ENCODE measurements at places on chromosomes 2 and 18.

DNA sequence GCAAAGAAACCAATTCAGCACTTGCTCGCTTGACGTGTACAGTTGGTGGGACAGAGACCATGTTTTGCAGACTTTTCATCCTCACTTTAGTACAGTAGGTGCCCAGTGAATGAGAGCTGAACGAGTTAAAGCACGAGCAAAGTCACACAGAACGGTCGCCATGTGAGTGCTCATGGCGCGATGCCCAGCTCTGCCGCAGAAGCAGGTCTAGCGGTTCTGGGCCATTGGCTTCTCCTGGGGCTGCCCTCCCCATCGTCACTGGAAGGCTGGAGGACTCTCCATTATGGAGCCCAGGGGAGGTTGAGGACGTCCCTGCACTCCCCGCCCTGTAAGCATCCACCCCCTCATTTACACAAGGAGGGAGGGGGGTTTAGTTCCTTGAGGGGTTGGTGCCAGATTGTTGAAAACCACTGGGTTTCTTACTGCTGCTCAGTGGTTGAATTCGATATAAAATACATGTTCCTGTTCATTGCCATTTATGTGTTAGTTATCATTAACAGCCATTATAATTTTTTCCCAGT lies 24.9 kb downstream of the PTGR3 start:
- no peak for DNase-seq

GRCh38 chr2:204453730-204454167 lies 91.5 kb upstream of the PARD3B start:
- no peak for DNase-seq

- DNase-seq: no peak
Observed at GRCh38 chr2:11629851-11630250, 40.1 kb downstream of the NTSR2 start.

DNA sequence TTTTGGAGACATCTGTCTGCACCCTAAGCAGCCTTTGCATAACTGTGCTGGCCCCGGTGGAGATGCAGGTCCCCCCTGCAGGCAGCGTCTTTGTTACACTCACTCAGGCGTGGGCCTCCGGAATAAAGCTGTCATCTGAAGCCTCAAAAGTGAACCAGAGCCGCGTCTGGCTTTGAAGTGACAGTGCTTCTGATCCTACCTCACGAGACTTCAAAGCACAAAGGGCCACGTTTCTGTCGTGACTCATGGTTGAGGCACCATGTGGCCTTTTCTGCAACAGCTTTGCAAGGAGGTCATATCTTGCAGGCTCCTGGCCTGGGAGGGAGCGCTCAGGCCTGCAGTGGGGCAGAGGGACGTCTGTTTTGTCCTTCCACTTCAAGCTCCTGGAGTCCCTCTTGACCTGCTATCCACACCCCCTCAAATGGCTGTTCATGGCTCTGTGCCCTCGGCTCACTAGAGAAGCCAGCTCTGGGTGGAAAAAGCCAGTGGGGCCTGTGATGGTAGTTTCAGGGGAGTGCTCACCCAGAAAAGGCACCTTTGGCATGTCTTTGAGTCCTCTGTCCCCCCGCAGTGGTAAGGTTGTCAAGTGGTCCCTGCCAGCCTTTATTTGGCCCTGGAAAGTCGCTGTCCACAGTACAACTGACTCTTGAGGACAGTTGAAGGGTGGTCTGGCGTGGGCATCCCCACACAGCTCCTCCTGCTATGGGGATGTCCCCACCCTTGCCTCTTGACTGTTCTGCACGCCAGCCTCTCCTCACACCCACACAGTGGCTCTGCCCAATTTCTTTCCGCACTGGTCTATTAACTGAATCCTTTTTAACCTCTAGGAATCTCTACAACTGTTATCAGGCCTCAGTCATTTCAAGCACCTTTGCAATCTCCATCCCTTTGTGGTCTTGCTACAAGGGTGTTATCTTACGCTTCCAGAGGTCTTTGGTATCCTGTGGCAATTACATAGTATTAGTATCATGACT lies 19.3 kb downstream of the GPR55 start:
- peak; percentile 94 for DNase-seq

- DNase-seq: no peak
Observed at GRCh38 chr18:56202678-56203077, 435.7 kb downstream of the TXNL1 start.

DNA sequence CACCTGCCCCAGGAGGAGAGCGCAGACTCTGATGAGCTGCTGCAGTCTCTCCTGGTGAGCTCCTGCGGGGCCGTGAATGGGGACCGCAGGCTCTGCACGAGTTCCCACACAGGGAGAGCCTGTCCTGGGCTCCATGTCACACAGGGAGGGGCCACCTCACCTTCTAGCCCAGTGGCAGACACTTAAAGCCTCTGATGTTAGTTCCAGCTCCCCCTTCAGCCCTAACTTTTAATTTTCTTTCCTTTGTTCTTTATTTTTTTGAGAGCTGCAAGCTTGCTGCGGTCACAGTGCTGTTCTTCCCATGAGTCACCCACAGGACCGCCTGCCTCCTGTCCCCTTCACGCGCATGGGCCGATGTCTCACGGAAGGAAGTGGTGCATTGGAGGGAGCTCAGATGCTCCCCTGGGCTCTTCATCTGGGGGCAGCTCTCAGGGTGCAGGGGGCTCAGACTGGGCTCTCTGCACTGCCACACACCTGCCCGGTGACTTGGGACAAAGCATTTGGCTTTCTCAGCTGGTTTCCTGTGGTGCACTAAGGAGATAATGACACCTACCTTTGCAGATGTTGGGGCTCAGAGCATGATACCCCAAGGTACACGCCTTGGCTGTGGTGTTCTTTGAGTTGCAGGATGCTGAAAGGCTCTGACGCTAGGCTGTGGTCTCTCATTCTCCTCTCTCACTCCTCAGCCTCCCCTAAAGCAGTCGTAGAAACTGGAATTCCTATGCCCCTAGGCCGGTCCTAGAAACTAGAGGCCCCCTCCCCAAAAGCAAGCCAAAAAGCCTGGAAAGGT lies 37.2 kb upstream of the PXDN start:
- DNase-seq: no peak

- no peak for DNase-seq
Observed at GRCh38 chr2:167114018-167114417, 225.7 kb downstream of the XIRP2 start.

DNA sequence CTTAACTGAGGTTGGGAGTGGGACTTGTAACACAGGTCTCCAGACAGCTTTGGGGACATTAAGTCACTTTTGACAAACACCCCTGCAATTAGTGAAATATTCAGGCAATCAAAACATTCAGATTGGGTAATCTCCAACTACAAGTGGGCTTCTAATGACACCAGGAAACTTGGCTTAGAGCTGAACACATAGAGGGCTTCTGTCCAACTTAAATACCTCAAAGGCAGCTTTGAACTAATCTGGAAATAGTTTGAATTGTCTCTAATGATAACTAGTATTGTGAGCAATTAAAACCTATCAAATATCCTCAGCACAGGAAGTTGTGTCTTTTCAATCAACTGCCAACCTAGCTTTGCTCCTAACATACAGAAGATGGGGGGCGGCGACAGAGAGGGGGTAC lies 5.1 kb upstream of the ASPRV1 start:
- no peak for DNase-seq

GRCh38 chr2:68845043-68845442 lies 26.2 kb downstream of the BMP10 start:
- no peak for DNase-seq

GRCh38 chr18:24219561-24220317 lies 80.9 kb downstream of the CABYR start:
- DNase-seq: no peak

GRCh38 chr2:74862020-74862964 lies 28.4 kb downstream of the HK2 start:
- no peak for DNase-seq

GRCh38 chr2:56314796-56315195 lies 131.0 kb downstream of the CCDC85A start:
- no peak for DNase-seq

GRCh38 chr2:176851200-176851888 lies 361.2 kb upstream of the HNRNPA3 start:
- no peak for DNase-seq

DNA sequence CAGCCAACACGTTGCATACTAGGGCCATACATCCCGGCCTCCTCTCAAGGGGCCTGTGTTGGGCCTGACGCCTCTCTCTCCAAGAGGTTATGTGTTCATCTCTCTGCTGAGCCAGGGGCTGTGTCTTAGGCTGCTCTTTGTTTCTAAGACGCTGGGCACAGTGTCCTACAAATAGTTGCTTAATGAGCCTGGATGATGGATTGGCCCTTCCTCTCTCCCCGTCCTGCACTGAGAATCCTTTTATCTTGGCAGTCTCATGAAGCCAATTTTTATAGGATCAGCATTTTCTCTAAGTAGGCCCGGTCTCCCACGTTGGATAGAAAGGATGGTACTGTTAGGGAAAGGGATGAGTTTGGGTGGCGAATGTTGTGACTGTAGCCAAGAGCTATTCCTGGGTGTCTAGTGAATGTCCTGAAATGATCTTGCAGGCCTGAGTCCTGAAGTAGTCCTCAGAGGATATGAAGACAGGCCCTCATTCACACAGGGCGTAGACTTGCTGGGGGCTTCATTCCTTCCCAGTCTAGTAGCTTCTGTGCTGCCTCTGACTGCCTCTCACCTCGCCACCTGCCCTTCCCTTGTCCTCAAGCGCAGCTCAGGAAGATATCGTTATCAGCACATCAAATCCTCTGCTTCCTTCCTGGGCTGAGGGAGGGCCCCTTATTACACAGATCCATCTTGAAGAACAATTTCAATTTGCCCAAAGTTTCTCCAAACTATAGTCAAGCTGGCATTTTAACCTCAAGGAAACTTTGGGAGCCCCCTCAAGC lies 8.8 kb downstream of the LBH start:
- no peak for DNase-seq

DNA sequence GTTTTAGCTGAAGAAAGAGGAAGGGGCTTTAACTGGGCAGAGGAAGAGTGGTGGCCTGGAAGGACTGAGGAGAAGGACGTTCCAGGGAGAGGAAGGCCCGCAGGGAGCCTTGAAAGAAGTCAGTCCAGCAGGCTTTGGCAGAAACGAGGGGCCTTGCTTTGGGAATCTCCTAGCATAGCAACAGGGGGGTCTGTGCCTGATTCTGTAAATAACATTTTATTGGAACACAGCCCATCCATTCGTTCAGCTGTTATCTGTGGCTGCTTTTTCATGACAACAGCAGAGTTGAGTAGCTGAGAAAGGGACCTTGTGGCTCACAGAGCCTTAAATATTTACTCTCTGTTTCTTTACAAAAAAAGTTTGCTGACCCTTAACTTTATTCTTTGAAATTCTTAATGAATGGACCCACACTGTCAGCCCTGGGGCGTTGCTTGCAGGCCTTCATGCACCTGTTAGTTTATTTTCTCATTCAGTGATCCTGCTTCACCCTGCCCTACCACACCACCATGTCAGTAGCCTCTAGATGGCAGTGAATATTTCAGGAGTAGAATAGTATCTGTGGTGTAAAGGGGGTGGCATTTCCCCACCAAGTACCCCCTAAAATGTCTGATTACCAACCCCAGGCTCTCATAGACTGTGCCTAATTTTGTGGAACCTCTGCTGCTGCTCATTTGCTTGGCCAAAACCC lies 61.0 kb downstream of the MGAT5 start:
- DNase-seq: no peak

GRCh38 chr2:126850940-126851339 lies 47.8 kb upstream of the TEX51 start:
- DNase-seq: no peak

All from stimulated activated CD4-positive, alpha-beta T cell treated with anti-CD3 and anti-CD28 coated beads, Interleukin-4, amount 100 ng/mL, for 24 hours (primary cell).